ENCODE measurements at places on chromosomes 13 and 19.
A peak's percentile ranks its signal among the peaks of the same experiment; 100 is the strongest.

DNA sequence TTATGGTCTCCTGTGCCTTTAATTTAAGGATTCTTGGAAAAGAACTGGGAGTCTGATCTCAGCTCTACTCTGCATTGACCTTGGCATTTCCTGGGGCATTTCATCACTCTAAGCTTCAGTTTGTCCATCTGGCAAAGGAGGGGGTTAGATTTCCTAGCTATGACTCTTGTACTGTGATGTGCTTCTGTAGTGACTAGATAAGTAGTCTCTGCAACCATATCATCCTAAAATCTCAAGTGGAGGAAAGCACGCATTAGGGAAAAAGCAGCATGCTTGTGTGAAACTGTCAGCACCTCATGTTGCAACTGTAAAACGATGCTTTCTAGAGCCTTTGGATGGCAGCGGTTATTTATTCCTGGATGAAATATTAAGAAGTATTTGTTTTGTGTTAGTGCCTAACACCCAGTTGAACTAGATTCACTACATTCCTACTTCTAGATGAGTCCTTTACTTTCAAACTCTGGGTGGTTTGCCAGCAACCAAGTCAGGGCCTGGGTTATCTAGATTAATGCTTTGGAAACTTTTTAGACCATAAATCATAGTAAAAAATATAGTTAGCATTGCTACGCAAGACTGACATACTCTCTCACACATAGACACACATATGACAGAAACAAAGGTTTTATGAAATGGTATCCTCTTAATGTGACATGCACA is 6.8 kb downstream of the WDFY2 start:
- H3K36me3 ChIP-seq, result no peaks in the 10 kb centered on the region
- peaks cover 11% of the 10 kb centered on the region for H3K4me1 ChIP-seq
- no peaks in the 10 kb centered on the region for H3K27me3 ChIP-seq

GRCh38 chr13:29605860-29606526 is 10.5 kb upstream of the SLC7A1 start:
- no peaks in the 10 kb centered on the region for H3K4me1 ChIP-seq
- no peak overlapping the region for H3K4me3 ChIP-seq
- DNase-seq, result no peak
- H3K27ac ChIP-seq, result no peak overlapping the region
- no peaks in the 10 kb centered on the region for H3K27me3 ChIP-seq

DNA sequence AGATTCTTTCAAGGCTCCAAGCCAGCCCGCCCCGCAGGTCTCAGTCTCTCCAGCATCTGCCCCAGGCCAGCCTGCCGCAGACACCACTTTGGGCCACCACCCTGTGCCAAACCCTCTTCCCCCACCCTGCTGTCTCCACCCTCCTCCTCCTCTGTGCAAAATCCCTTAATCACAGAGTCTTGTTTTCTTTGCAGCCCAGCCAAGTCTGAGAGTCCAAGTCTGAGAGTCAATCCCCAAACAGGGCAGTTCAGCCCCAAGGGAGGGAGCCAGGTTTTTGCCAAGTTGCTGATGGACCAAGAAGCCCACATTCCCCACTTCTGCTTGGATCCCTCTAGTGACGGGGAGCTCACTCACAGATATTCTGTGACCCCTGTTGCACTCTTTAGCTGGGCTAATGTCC is 3.1 kb downstream of the ADAMTS10 start:
- H3K36me3 ChIP-seq, result no peaks in the 10 kb centered on the region
- no peak for DNase-seq
- H3K27ac ChIP-seq, result no peak overlapping the region
- no peaks in the 10 kb centered on the region for H3K27me3 ChIP-seq
- H3K4me1 ChIP-seq, result peaks cover 29% of the 10 kb centered on the region
- no peak overlapping the region for H3K4me3 ChIP-seq

- H3K27me3 ChIP-seq, result no peaks in the 10 kb centered on the region
- H3K27ac ChIP-seq, result no peak overlapping the region
- H3K36me3 ChIP-seq, result no peaks in the 10 kb centered on the region
- H3K4me3 ChIP-seq, result no peak overlapping the region
- H3K4me1 ChIP-seq, result peaks cover 24% of the 10 kb centered on the region
These were observed 35.6 kb downstream of the ALOX5AP start for GRCh38 chr13:30770929-30771328.

DNA sequence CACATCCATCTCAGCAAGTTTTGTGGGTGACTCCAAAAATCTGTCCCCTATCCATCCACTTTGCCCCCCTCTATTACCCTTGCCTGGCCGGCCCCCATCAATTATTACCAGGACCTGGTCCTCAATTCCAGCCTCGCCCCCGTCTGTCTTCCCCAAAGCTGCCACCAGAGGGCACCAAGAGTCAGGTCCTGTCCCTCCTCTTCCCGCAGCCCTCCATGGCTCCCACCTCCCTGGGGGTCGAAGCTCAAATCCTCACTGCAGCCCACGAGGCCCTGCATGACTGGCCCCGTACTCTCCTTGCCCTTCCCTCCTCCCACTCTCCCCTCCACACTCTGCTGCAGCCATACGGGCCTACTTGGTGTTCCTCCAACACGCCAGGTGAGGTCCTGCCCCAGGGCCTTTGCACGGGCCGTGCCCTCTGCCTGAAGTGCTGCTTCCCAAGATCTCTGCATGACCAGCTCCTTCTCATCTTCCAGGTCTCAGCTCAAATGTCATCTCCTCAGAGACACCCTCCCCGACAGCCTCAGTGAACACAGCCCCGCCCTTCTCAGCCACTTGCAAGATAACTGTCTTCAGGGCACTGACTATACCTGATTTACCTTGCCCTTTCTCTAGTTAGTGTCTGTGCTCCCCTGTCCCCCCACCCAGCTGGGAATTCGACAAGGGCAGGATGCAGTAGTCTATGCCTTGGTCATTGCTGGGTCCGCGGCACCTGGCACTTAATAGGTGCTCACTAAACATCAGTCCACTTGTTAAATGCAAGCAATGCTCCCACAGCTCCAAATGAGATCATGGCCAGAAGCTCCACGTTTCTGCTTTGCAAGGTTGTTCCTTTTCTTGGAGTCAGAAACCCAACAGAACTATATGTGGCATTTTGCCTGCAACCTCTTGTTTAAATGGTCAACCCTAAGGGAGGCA is 16.8 kb upstream of the SEMA6B start:
- no peak overlapping the region for H3K27ac ChIP-seq
- no peak overlapping the region for H3K4me3 ChIP-seq
- DNase-seq, result peak; percentile 79
- H3K27me3 ChIP-seq, result peaks cover 15% of the 10 kb centered on the region
- no peaks in the 10 kb centered on the region for H3K36me3 ChIP-seq

DNA sequence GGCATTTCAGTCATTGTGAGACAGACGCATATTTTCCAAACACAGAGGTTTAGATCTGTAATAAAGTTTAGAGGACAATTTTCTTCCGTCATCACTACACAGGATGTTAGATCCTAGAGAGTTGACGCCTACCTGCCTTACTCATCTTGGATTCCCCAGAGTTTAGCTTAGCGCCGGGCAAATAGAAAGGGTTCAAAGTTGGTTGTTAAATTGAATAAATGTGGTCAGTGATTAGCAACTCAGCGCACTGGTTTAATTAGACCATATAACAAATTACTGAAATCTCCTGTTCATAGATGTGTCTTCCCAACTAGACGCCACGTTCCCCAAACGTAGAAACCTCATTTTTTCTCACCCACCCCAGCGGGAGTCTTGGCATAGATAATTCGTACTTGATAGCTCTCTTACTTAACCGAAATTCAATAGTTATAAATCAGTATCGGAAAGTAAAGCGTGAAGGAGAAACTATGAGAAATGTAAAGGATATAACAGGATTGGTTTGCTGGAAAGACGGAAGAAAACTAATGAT is 726 bp upstream of the UFM1 start:
- H3K27ac ChIP-seq, result peak overlapping the region; percentile 91
- peak overlapping the region; percentile 94 for H3K4me3 ChIP-seq
- no peak for DNase-seq
- H3K4me1 ChIP-seq, result peaks cover 26% of the 10 kb centered on the region
- H3K27me3 ChIP-seq, result no peaks in the 10 kb centered on the region
- no peaks in the 10 kb centered on the region for H3K36me3 ChIP-seq

DNA sequence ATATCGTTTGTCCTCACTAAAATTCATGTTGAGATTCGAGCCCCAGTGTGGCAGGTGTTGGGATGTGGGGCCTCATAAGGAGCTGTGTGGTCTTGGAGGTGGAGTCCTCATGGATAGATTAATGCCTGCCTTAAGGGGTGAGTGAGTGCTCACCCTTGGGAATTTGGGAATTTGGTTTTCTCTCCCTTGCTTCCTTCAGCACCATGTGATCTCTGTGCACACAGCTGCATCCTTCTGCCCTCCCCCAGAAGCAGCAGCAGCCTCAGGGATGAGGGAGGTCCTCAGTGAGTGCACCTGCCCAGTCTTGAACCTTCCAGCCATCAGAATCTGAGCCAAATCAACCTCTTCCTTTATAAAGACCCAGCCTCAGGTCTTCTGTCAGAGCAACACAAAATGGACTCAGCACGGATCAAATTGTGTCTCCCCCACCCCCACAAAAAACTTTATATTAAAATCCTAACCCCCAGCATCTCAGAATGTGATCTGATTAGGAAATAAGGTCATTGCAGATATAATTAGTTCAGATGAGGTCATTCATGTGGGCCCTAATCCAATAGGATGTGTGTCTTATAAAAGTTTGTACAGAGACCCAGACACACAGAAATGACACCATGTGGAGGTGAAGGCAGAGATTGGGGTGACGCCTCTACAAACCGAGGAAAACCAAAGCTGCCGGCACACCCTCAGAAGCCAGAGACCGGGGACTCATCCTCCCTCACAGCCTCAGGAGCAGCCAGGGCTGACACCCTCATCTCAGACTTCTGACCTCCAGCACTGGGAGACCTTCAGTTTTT is 12.9 kb downstream of the CYTH2 start:
- H3K4me1 ChIP-seq, result peaks cover 10% of the 10 kb centered on the region
- H3K27ac ChIP-seq, result no peak overlapping the region
- no peaks in the 10 kb centered on the region for H3K27me3 ChIP-seq
- no peaks in the 10 kb centered on the region for H3K36me3 ChIP-seq
- no peak overlapping the region for H3K4me3 ChIP-seq

- no peak overlapping the region for H3K4me3 ChIP-seq
- no peak for DNase-seq
- no peak overlapping the region for H3K27ac ChIP-seq
- H3K27me3 ChIP-seq, result peaks cover 3% of the 10 kb centered on the region
- H3K4me1 ChIP-seq, result peaks cover 19% of the 10 kb centered on the region
These were observed 9.5 kb downstream of the NKPD1 start for GRCh38 chr19:45151320-45151719.

DNA sequence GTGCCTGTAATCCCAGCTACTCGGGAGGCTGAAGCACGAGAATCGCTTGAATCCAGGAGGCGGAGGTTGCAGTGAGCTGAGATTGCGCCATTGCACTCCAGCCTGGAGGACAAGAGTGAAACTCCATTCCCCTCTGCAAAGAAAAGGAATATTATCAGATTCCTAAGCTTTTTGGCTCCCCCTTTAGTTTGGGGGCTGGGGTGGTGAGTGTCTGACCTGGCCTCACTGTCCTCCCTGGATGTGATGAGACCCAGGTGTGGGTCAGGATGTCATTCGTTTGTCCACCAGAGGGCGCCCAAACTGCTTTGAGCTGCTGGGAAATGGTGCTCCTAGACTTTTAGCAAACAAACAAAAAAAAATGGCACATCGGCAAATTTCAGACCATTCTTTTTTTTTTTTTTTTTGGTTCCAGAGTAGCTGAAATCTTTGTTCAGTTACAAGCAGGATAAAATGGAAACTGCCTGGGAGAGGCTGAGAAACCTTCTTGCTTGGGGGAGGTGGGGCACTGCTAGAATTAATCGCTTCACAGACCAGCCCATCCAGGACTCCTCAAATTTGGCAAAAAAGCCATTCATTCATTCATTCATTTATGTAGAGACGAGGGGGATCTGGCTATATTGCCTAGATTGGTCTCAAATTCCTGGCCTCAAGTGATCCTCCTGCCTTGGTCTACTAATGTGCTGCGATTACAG is 29.4 kb downstream of the SPC24 start:
- H3K27me3 ChIP-seq, result no peaks in the 10 kb centered on the region
- no peak overlapping the region for H3K4me3 ChIP-seq
- H3K27ac ChIP-seq, result no peak overlapping the region

- H3K4me3 ChIP-seq, result no peak overlapping the region
- no peaks in the 10 kb centered on the region for H3K4me1 ChIP-seq
- DNase-seq, result no peak
- H3K36me3 ChIP-seq, result no peaks in the 10 kb centered on the region
- H3K27ac ChIP-seq, result peak overlapping the region; percentile 59
These were observed 25.5 kb downstream of the FGF21 start for GRCh38 chr19:48780631-48781391.

DNA sequence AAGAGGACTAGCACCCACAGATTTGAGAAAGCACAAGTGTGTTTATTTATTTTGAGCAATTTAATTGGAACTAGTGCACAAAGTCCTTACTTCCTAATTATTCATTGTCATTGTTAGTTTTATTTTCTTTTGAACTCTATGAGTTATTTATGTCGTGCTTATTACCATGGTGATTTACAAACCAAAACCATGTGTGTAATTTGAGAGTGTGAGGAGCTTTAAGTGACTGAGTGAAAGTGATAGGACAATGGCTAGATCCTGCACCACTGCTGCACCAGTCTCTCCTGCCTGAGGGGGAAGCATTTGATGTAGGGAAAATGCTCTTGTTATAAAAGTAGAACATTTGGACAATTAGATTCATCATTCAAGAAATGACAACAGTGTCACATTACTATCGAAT is 172.3 kb upstream of the KLF12 start:
- DNase-seq, result no peak
- H3K27me3 ChIP-seq, result no peaks in the 10 kb centered on the region
- no peaks in the 10 kb centered on the region for H3K4me1 ChIP-seq
- no peak overlapping the region for H3K27ac ChIP-seq
- no peak overlapping the region for H3K4me3 ChIP-seq
- H3K36me3 ChIP-seq, result no peaks in the 10 kb centered on the region

- H3K27ac ChIP-seq, result no peak overlapping the region
- H3K4me1 ChIP-seq, result no peaks in the 10 kb centered on the region
- H3K4me3 ChIP-seq, result no peak overlapping the region
- peaks cover 14% of the 10 kb centered on the region for H3K27me3 ChIP-seq
- no peak for DNase-seq
These were observed 366 bp upstream of the KL start for GRCh38 chr13:33015791-33016323.

DNA sequence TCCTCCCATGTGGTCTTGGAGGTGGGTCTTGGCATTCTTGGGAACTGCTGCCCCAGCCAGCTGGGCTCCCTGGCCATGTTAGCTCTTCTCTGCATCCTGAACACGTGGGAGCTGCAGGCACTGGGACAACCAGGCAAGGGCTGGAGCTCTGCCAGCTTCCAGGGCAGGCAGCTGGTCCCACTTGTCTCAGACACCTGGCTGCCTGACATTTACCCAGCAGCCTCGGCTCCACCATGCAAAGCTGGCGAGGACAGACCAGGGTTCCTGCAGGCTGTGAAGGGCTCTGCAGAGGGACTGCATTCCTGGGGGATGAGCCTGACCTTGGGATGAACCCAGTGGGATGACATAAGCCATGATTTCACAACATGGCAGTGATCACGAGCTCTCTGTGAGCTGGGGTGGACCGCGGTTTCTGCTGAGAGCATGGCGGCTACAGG is 99.0 kb upstream of the TSHZ3 start:
- H3K27ac ChIP-seq, result no peak overlapping the region
- no peaks in the 10 kb centered on the region for H3K4me1 ChIP-seq
- H3K27me3 ChIP-seq, result no peaks in the 10 kb centered on the region
- no peaks in the 10 kb centered on the region for H3K36me3 ChIP-seq
- no peak overlapping the region for H3K4me3 ChIP-seq
